ENCODE measurements at places on chromosomes 7 and 10.

GRCh38 chr7:117138495-117138894 is 184.4 kb downstream of the WNT2 start:
- no peak for DNase-seq

DNA sequence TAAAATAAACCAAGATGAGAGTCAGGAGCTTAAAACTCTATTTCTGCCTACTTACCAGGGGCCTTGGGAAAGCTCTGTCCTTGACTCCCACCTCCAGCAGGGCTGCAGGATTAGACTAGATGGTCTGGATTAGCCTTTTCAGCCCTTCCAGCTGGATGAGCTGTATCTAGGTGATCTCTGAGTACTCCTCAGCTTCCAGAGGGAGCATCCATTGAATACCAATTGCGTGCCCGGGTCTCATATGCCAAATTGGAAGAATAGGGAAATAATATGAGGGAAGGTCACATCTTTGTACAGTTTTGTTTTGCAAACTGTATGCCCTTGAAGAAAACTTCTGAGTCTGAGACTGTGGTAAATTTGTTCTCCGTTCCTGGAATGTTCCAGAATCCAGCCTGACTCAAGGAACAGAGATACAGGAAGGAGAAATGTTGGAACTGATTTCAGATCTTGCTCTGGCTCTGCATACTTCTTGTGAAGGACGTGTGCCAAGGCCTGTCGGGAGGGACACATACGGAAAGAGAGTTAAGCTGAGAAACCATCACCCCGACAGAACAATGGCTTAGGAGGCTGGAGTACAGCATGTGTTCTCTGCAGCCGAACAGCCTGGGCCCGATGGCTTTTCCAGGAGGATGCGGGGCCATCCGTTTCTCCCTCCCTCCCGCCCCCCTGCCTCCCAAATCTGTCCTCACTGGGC is 44.9 kb downstream of the MINDY4 start:
- no peak for DNase-seq

- DNase-seq: no peak
Observed at GRCh38 chr7:37047260-37047659, 323.0 kb upstream of the AOAH start.

DNA sequence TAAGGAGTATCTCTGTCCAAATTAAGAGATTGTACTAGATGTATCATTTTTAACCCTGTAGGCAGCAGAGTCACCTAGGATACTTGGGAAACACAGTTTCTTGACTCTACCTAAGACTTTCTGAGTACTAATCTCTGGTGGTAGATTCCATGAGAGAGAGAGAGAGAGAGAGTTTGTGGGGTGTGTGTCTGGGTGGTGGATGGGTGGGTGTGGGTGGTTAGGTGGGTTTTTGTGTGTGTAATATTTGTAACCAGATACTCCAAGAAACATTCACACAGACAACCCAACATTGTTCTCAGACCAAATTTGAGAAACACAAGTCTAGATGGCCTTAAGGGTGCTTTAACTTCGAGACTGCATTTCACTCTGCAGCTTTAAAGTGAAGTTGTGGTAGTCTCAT is 215.2 kb downstream of the PRKG1 start:
- DNase-seq: no peak

- no peak for DNase-seq
Observed at GRCh38 chr7:76023002-76023401, 24.8 kb downstream of the STYXL1 start.

- no peak for DNase-seq
Observed at GRCh38 chr10:53357587-53357986, 585.0 kb upstream of the MBL2 start.

GRCh38 chr10:112369495-112370423 is 4.2 kb upstream of the ACSL5 start:
- DNase-seq: no peak

DNA sequence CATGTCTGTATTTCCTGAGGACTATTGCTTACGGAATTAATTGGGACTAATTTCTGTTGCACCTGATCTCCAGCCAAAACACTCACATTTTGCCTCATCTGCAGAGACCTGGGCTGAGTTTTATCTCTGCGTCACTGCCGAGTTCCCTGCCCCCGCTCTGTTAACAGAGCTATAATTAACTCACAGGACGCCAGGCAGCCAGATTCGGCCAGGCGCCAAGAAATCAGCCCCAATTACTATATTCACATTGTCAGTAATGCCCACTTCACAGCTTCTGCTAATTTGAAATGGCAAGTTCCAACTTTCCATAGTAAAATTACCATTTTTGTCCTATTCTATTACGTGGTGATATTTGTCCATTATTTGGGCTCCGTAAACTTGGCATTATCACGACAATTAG is 130.5 kb downstream of the CUX1 start:
- DNase-seq: no peak

- no peak for DNase-seq
Observed at GRCh38 chr7:64946772-64947171, 43.7 kb downstream of the ZNF273 start.

DNA sequence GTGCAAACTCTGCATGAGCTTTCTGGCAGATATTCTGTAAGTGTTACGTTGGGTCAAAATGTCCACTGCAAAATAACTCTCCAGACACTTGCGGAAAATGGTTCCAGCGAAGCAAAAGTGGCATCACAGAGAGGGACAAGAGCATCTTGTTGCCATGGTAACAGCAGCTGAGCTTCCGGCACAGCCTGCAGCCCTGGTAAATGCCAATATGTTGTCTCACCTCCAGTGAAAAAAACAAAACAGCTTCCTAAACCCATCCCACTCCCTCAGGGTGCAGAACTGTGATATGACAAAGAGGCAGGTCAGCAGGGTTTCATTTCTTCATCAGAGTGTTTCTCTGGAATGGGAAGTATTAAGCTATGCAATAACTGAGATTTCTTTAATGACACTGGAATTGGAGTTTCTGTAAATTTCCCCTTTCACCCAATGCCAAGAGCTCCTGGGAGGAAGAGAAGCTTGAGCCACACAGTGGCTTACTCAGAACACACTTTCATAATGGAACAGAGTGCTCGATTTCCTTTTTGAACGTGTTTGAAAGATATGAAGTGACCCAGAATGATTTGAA is 65.6 kb downstream of the FOXI2 start:
- no peak for DNase-seq

GRCh38 chr10:78623578-78624215 is 445.1 kb upstream of the ZMIZ1 start:
- DNase-seq: no peak

GRCh38 chr7:72603073-72603472 is 190.9 kb upstream of the CALN1 start:
- DNase-seq: no peak

DNA sequence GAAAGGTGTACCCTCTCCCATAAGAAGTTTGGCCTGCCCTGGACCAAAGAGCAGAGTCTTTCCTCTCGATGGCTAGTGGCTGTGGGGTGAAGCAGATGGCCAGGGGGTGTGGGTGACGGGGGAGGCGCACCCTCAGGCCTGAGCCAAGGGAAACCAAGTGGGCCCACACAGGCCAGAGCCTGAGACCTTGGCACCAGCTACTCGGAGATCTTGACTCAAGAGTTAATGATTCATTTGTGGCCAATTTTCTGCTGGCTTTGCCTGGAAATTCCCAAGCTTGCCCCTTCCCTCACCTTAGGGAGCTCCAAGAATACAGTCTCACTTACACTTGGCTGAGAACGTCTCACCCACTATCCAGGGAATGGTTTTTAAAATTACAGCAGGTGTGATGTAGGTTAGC is 42.7 kb downstream of the ZMIZ1 start:
- DNase-seq: no peak

GRCh38 chr7:111393011-111393754 is 169.1 kb downstream of the IMMP2L start:
- DNase-seq: no peak
